GM06990 (cell line): ENCODE measurements at places on chromosomes 6 and 20.

DNA sequence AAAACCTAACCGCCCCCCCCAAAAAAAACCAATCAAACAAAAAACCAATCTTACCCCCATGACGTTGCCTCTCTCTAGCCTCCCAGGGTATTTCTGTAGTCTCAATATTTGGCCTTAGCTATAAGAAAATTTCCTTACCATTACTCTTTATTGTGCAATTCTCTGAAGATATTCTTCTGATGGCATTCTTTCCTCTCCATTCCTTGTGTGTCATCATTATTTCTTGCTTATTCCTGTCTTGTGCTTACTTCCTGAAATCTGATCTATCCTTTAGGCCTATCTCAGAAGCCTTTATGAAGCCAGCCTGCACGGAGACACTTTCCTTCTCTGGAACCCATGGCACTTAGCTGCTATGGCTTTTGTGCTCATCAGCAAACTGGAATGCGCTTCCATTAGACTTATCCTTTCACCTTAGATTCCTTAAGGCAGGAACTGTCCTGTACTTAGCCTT lies 65.9 kb upstream of the DDR1 start:
- no peak for DNase-seq

DNA sequence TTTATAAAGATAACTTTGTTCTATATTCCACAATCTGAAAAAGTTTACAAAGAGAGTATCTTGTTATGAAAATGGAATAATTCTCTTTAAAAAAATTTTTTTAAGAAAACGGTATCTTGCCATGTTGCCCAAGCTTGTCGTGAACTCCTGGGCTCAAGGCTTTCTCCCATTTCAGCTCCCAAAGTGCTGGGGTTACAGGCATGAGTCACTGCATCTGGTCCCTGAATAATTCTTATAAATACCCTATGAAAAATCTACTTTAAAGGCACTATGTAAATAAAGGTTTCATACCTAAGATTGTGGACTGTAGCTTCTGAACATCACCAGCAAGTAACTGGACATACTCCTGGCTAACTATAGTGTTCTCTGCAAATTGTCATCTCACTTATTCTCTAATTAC lies 60.3 kb downstream of the SAMD3 start:
- DNase-seq, result no peak

GRCh38 chr6:161088676-161089328 lies 97.2 kb downstream of the MAP3K4 start:
- no peak for DNase-seq

GRCh38 chr6:160391419-160392116 lies 43.4 kb downstream of the SLC22A3 start:
- no peak for DNase-seq

- no peak for DNase-seq
Measured at GRCh38 chr20:56004007-56004406, 1.3 kb downstream of the CBLN4 start.

GRCh38 chr20:8433291-8433690 lies 301.2 kb downstream of the PLCB1 start:
- DNase-seq, result no peak

- no peak for DNase-seq
Measured at GRCh38 chr20:39813190-39813829, 851.2 kb downstream of the DHX35 start.

DNA sequence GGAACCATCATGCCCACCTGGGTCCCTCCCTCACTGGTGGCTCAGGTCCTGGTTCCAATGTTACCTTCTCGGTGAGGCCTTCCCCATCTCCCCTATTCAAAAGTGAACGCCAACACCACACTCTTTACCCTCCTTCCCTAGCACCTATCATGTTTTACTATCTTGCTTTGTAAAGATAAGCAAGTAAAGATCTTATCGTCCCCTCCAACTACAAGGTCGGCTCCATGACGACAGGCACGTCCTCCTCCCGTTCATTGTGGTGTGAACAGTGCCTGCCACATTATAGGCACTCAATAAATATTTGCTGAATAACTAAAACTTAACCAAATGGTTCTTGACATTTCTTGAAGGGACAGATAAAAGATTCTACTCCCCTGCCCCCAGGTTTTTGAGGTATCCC lies 147.1 kb downstream of the PREX1 start:
- no peak for DNase-seq

DNA sequence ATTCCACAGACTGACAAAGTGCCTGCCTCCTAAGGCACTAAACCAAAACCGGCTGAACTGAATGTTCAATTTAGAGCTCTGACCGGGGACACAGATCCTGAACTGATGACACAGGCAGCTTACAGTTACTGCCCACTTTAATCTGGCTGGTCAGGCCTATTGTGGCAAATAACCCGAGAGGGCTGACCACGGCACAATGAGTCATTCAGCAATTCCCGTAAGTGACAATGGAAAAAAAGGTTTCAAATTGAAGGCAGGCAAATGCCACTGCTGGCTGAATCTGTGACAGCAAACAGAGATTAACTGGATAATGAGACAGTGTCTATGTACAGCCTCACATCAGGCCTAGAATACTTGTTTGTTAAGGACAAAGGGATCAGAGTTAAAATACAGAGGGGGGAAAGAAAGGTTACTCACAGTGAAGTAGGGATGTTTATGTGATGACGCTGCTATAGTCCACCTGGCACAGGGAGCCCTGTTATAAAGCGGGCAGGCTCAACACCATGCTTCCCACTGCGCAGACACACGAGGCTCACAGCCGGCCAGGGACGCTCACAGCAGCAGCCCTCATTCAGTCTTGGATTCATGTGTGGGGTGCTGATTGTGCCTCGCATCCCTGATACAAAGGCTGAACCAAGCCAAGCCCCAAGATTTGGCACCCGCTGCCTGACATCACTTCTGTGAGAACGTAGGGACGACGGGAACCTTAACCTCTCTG lies 54.4 kb downstream of the RTN4IP1 start:
- no peak for DNase-seq
